ENCODE measurements at places on chromosomes 13 and 19.

GRCh38 chr19:35753634-35754369 lies 3.0 kb downstream of the HSPB6 start:
- no peak for DNase-seq

DNA sequence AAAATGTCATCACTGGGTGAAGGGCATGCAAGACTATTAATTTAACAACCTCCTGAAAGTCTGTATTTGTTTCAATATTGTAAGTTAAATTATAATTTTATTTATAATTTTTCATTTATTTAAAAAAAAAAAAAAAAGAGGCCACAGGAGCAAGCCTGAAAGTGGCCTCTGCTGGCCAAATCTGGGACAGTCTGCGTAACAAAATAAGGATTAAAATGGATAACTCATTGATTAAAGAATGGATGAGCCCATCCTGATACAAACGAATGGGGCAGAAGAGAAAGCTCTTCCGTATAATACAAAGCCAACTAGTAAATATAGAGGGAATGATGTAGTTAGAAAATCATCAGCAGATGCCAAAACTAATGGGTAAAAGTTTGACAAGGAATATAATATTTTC lies 36.2 kb downstream of the SUCLA2 start:
- DNase-seq = no peak

- no peak for DNase-seq
Observed at GRCh38 chr13:102286326-102286725, 115.5 kb downstream of the FGF14 start.

GRCh38 chr13:39154041-39154440 lies 115.8 kb downstream of the NHLRC3 start:
- DNase-seq = no peak

DNA sequence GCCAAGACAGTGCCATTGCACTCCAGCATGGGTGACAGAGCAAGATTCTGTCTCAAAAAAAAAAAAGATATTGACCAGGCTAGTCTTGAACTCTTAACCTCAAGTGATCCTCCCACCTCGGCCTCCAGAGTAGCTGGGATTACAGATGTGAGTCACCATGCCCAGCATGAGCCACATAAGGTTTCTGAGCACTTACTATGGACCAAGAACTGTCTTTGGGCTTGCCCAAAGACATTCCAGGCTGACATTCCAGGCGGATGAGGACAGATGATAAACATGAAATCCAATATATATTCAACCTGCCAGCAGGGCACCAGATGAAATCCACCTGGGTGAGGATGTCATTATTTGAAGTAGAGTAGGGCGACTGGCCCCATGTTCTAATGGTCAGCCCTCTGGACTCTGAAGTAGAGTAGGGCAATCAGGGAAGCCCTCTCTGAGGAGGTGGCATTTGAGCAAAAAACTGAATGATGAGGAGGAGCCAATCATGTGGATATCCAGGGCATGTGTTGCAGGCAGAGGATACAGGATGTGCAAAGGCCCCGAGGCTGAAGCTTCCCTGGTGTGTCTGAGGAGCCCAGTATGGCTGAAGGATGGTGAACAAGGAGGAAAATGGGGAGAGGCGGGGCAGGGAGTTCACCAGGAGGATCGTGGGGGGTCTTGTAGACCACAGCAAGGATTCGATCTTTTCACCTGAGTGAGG lies 4.0 kb downstream of the C19orf38 start:
- no peak for DNase-seq

GRCh38 chr19:6213266-6213595 lies 66.5 kb downstream of the MLLT1 start:
- no peak for DNase-seq

DNA sequence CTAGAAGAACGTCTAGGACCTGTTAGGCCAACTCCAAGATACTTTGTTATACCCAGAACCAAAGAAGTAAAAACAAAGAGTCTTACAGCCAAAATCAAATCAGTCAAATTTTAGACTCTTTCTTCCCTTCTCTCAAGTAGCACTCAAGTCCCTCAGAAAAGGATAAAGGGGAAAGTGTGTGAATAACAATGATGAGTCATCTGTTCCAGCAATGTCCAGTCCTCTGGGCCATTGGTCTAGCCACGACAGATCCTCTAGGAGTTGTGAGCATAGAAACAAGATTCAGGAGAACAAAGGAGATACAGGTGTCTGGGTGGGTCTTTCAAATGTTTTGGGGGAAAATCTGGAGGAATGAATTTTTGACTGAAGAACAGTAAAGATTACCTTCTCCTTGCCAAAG lies 36.3 kb downstream of the STOML3 start:
- DNase-seq = no peak

GRCh38 chr19:29631450-29631849 lies 25.4 kb downstream of the POP4 start:
- DNase-seq = no peak

Measured in CMK (cell line).